ENCODE measurements at places on chromosomes 6 and 20.

DNA sequence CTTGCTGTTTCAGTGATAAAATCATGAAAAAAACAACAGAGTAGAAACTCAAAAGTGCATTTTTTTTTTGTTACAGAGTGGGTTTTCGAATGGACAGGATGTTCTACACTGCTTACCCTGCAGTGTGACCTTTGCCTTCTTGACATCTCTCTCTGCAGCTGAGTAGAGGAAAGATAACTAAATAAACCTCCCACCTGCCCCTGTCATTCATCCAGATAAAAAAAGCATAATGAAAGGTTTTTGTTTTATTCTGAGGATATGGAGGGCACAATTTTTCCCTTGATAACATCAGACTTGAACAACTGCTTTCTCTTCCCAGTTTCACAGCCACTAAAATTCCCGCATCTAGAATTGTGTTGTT lies 193.6 kb upstream of the FOXQ1 start:
- DNase-seq = no peak

DNA sequence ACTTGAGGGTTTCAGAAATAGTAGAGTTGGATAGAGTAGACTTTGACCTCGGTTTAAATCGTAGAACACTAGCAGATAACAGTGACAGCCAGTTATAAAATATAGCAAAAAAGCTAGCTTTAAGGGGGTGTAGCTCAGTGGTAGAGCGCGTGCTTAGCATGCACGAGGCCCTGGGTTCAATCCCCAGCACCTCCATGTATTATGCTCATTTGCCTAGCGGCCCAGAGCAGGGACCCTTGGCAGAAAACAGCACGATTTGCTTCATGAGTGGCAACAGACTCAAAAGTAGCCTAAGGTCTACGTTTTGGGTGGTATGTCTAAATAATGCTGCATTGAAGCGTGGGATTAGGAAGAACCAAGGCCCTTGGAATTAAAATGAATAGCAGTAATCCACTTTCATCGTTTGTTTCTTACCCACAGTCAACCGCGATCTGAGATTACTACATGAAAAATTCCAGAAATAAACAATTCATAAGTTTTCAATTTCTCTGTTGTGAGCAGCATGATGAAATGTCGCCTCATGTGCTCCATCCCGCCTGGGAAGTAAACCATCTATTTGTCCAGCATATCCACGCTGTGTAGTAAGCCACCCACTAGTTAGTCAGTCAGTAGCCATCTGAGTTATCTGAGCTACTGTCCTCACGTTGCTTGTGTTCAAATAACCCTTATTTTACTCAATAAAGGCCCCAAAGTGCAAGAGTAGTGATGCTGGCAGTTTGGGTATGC lies 184.9 kb downstream of the GPX5 start:
- DNase-seq = no peak

DNA sequence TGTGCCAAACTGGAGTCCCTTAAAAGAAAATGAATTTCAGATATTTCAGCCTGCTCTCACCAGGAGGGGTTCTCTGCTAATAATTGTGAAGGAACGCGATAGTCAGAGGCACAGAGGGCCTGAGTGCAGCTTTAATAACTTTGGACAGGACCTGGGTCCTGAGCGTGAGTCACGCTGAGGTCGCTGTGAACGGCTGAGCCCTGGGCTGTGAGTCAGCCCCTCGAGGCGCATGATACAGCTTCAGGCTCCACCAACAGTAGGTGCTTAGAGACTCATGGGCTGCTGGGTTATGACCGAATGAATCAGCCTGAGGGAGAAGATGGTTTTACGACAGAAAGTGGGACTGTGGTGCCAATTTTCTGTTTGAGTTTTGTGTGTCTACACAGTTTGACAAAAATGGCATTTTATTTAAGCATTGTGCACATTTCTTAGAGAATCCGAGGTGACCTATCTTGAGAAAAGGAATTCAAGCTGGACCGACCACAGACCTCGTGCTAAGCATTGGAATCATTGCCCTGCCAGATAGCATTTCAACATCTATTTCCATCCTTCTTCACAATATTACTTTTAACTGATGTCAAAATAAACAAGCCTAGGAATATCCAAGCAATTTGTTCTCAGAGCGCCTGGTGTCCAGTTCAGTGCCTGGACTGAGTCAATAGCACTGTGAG lies 183.0 kb downstream of the THBS2 start:
- DNase-seq = no peak

GRCh38 chr6:3194535-3195419 lies 32.7 kb downstream of the TUBB2B start:
- no peak for DNase-seq

DNA sequence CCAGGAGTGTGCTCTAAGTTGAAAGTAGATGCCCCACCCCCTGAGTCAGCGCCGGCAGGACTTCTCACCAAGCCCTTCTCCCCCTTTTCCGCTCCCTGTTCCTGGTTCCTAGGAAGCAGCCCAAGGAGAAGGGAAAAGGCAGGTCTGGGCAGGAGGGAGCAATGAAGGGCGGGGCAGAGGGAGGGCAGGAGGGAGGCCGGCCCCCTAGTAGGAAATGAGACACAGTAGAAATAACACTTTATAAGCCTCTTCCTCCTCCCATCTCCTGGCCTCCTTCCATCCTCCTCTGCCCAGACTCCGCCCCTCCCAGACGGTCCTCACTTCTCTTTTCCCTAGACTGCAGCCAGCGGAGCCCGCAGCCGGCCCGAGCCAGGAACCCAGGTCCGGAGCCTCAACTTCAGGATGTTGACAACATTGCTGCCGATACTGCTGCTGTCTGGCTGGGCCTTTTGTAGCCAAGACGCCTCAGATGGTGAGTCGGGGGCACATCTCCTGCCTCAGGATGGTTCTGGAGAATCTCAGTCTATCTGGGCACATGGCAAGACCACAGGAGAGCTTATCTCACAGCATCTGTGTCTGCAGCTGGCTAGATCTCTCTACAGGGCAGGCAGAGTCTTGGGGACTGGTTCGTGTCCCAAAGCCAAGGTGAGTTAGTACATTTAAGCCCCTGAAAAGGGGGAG lies at the start of gene PROCR:
PROCR (plus strand) TSS at position 320 of the 681 bp plus-strand sequence; CDS start at position 403, 83 bp downstream.
- no peak for DNase-seq

- no peak for DNase-seq
Observed at GRCh38 chr6:31952140-31952805, 6.4 kb downstream of the CFB start.

DNA sequence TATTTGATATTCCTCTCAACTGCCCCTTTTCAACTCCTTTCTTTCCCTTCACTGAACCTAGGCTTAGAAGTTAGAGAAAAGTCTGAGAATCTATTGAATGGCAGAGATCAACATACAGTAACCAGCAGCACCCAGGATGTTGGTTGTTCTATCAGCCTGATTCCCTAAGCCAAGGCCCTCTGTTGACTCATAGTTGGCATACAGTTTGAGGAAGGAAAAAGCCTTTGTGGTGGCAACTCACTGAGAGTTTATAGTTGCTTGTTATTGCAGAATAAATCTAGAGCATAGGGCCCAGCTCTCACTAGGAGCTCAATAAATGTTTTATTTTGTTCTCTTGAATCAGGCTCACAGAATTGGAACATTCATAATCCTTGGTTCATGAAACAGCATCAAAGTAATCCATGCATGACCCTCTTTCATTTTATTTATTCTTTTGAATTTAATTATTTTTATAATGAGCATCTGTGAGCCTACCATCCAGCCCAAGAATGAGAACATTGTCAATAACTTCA lies 119.1 kb upstream of the ADGRF1 start:
- DNase-seq = no peak

GRCh38 chr6:15947923-15948322 lies 181.0 kb upstream of the MYLIP start:
- DNase-seq = no peak

GRCh38 chr6:17584241-17584803 lies 15.8 kb upstream of the FAM8A1 start:
- DNase-seq = no peak

- no peak for DNase-seq
Observed at GRCh38 chr20:36349384-36350170, 43.4 kb downstream of the DLGAP4 start.

DNA sequence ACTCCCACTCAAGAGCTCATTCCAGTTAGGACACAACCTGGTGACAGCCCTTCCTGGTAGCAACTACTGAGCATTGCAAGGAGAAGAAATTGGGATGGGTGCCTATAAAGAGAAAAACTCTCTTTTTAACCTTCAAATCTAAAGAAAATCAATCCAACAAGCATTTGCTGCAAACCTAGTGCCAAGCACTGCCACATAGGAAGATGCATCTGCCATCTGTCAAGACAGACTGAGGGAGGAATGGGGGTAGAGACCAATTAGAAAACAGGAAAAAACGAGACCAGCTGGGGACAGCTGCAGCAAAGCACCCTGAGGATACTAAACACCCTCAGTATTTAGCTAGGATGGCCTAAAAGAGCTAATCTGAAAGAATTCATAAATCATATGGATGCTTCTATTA lies 27.9 kb downstream of the HLA-DMB start:
- DNase-seq = no peak

DNA sequence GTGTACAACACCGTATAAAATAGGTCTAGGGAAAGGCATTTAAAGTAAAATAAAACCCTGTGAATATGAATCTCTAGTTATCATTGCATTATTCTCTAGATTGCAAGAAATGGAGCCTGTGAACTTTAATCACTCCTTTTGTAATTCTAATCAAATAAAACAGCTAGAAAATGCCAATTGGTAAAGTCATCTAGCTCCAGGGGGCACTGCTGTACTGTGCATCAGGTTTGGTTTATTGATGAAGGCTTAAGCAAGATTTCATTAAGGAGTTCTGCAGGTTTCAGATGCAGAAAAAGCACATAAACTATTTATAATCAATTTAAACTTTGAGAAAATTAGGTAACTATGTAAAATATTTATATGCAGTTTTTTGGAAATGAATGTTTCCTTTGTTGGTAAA lies 645.0 kb downstream of the PHF3 start:
- DNase-seq = no peak

DNA sequence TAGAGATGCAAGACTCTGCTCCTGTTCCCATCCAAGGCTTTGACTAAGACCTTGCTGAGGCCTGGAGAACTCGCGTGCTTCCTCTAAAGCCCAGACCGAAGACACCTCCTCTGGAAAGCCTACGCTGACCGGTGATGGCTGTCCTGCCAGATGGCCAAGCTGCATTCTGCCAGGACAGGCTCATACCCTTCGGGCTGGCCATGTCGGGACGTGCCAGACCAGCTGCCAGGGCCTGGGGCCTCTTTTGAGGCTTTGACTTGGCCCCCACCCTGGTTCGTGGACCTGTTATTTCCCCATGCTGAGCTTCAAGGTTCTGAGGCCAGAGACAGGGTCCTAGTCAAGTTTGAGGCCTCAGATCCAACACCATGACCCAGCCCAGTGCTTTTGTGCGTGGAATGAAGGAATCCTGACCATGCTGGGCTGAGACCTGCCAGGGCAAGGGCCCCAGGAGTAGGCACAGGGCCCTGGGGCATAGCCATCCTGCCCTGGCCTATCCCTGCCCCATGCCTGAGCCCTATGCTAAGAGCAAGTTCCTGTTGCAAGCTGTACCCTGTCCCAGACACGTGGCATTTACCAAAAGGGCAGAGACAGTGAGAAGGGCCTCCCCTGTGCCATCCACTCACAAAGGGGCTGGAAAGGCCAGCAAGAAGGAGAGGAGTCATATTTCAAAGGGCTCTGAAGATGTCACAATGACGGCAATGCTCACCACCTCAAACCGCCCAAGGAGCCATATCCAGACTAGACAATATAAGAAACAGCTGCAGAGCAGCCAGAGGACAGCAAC lies 42.8 kb downstream of the MRPL14 start:
- DNase-seq = no peak

- no peak for DNase-seq
Observed at GRCh38 chr6:144429753-144430152, 144.6 kb downstream of the UTRN start.

DNA sequence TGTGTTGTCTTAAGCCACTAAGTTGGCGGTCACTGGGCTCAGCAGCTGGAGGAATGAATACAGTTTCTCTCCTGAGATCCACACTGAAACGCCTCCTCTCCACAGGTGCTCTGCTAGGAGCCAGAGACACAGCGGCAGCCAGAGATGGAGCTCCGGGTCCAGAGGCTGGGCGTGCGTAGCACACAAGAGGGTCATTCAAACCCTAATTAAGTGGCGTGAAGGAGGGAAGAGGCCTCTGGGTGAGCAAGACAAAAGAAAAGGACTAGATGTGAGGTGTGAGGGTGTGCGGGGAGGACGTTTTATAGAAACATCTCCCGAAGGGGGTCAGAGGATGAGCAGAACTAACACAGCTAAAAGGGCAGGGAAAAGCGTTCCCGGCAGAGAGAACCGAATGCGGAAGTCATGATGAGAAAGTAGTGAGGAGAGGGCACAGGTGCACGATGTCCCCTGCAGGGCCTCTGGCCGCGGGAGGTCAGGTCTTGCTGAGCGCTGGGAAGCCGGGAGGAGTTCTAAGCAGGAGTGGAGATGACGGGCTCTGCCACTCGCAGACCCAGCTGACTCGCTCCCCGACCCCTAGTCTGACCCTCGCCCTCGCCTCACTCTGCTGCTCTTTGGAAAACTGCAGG lies 54.4 kb downstream of the BMP7 start:
- DNase-seq = no peak

GRCh38 chr6:45545416-45545815 lies 167.7 kb upstream of the SUPT3H start:
- no peak for DNase-seq

- DNase-seq = no peak
Observed at GRCh38 chr20:25195962-25196785, 662 bp downstream of the ENTPD6 start.

DNA sequence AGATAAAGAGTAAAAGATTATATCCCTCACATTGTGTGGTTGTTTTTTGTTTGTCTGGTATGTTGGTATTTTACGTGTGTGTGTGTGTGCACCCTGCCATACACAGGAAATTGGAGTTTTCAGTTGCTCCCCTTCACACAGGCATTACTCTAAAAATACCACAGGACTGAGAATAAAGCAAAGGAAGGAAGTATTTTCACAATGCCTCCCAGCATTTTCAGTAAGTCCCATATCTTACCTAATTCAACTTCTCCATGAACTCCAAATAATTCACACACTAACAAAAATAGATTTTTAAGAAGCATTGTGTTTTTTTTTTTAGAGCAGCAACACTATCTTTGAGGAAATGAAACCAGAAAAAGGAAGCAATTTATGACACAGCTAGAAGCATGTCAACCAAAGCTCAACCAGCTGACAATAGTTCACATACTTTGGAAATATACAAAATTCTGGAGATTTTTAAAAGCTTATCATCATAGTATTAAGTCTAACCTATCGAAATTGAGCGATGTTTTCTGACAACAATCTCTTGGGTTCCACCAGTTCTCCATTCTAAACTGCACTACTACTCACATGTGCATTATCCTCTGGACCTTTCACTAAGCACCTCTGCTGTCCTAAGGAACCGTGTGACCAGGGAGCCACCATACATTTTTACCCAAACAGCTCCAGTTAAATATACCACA lies 2.1 kb downstream of the UBE2J1 start:
- DNase-seq = no peak

GRCh38 chr6:81820980-81821379 lies 68.5 kb upstream of the TENT5A start:
- DNase-seq = no peak

GRCh38 chr20:24981790-24982189 lies 10.8 kb downstream of the APMAP start:
- no peak for DNase-seq
